ENCODE measurements at places on chromosomes 12 and 14. TPM values are rescaled to one million over a fixed set of nuclear protein-coding genes. Genes with fewer than 3 reads are reported as not detected.

Gene LRP1-AS
- total RNA-seq = not detected

Gene OR4E2
- total RNA-seq = not detected

Gene RNF31
- 95.6 TPM for total RNA-seq

Gene CABP1
- total RNA-seq = 0.16 TPM

Gene FGF6
- not detected for total RNA-seq

Gene SLC6A13
- not detected for total RNA-seq

Gene PRKAG1
- total RNA-seq = 89.8 TPM

Gene DLK1
- not detected for total RNA-seq

Gene COCH
- total RNA-seq = 1.2 TPM

Gene ABHD12B
- total RNA-seq = not detected

Gene RASSF9
- not detected for total RNA-seq

Gene DPF3
- total RNA-seq = 1.5 TPM

Gene CLEC14A
- not detected for total RNA-seq

Gene AQP2
- not detected for total RNA-seq

Gene MYO1A
- total RNA-seq = 1.7 TPM

Gene PRORP
- total RNA-seq = 35.6 TPM

Measured in activated CD4-positive, alpha-beta T cell treated with anti-CD3 and anti-CD28 coated beads, Interleukin-2, amount 10 ng/mL, durations not matched to agents 24 days and 14 days (primary cell).